ENCODE measurements at places on chromosomes 3 and 15.

GRCh38 chr15:53059273-53060043 lies 269.3 kb upstream of the ONECUT1 start:
- no peak for DNase-seq

GRCh38 chr15:33644304-33644703 lies 324.0 kb upstream of the CHRM5 start:
- DNase-seq = no peak

GRCh38 chr3:40109641-40110490 lies 199.6 kb upstream of the EIF1B start:
- DNase-seq = no peak

- no peak for DNase-seq
Observed at GRCh38 chr3:87792198-87792533, 266.6 kb downstream of the CGGBP1 start.

- no peak for DNase-seq
Observed at GRCh38 chr3:3127432-3128010, 781 bp downstream of the TRNT1 start.

DNA sequence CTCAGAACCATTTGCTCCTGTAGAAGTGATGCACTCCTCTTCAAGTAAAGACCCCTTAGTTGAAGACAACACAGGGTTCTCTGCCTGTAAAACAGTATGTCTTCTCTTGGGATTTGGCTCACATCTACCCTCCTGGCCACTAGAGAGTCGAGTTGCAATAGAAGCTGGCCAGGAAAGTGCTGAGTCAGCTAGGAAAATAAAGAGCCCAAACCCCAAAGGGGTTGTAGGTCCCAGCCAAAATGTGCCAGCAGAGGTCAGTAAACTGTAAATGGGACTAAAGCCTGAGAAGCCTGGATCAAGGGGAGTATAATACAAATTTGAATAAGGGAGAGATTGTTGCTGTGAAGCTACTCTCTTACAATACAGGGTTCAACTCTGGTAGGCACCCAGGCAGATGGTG lies 37.2 kb upstream of the THBS1 start:
- no peak for DNase-seq

- peak; percentile 38 for DNase-seq
Observed at GRCh38 chr3:5197470-5198312, 10.2 kb downstream of the EDEM1 start.

DNA sequence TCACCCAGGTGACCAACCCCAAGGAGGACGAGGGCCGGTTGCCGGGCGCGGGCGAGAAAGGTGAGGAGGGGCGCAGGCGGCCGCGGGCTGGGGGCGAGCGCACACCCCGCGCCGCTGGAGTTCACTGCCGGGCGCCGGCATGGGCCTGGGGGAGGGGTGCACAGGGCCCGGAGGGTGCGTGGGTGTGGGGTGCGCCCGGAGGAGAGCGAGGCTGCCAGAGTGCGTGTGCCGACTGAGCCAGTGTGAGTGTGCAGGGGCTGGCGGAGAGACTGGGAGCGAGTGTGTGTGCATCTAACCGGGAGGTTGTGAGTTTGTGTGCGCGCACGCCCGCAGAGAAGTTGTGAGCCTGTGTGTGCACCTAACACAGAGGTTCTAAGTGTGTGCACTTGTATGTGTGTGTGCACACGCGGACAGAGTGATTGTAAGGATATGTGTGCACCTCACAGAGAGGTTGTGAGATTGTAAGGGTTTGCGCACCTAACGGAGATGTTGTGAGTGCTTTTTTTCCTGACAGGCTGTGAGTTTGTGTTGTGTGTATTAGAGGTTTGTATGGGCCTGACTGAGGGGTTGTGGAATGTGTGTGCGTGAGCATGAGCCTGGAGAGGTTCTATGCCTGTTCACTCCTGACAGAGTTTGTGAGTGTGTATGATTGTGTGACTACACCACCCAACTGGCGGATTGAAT lies 681 bp downstream of the CTDSPL start:
- DNase-seq = no peak

- no peak for DNase-seq
Observed at GRCh38 chr15:58139989-58140522, 1.9 kb downstream of the AQP9 start.

- no peak for DNase-seq
Observed at GRCh38 chr3:102104033-102104432, 254.7 kb downstream of the NFKBIZ start.

DNA sequence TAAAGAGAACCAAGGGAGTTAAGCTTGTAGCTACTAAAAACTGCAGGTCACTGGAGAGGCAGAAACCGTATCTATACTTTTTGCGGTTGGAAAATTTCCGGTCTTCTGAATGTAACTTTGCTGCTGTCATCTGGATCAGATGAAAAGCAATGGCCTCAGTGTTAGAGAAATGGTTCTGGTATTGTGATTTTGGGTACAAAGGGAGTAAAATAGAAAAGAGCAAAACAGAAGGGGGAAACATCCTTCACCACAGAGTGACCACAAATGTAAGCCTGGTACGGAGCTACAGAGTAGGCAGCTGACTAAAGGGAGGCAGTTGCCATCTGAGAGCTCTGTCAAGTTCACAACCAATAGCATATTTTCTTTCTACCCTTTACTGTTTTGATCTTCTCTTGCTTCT lies 5.6 kb downstream of the CD96 start:
- DNase-seq = no peak

GRCh38 chr3:150082898-150083654 lies 112.4 kb upstream of the PFN2 start:
- no peak for DNase-seq

- DNase-seq = no peak
Observed at GRCh38 chr3:184193991-184194539, 8.1 kb downstream of the ABCF3 start.

DNA sequence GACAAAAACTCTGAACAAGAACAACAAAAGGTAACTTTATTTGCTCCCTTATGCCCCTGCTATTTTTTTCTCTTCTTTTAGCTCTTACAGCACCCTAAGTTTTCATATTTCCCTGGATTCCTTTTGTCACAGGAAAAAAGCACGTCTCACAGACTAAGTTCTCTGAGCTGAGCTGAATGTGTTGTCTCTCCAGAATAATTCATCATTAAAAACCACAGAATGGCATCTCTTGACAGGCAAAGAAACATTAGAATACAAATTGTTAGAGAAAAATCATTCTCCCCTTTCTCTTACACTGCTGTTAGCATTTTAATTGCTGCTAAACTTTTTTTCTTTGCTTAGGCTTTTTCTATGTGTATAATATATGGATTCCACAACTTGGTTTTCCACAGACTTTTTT lies 48.7 kb upstream of the SECISBP2L start:
- no peak for DNase-seq

DNA sequence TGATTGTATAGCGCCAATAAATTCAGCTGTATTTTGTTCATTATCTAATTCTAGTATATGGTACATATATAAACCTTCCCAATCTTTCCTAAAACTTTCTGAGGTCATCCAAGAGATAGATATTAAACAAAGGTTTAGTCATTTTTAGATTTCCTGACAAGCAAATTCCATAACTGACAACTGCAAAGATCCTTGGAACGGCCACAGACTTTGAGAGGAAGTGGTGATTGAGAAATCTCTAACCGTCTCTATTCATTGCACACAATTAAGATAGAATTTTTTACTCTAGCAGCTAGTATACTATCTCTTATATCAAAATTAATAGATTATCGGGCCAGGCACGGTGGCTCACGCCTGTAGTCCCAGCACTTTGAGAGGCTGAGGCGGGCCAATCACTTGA lies 4.7 kb downstream of the CSNK1G1 start:
- no peak for DNase-seq

GRCh38 chr3:163508206-163508605 lies 1570.1 kb downstream of the SI start:
- DNase-seq = no peak
